ENCODE measurements at places on chromosomes 1 and 21.

DNA sequence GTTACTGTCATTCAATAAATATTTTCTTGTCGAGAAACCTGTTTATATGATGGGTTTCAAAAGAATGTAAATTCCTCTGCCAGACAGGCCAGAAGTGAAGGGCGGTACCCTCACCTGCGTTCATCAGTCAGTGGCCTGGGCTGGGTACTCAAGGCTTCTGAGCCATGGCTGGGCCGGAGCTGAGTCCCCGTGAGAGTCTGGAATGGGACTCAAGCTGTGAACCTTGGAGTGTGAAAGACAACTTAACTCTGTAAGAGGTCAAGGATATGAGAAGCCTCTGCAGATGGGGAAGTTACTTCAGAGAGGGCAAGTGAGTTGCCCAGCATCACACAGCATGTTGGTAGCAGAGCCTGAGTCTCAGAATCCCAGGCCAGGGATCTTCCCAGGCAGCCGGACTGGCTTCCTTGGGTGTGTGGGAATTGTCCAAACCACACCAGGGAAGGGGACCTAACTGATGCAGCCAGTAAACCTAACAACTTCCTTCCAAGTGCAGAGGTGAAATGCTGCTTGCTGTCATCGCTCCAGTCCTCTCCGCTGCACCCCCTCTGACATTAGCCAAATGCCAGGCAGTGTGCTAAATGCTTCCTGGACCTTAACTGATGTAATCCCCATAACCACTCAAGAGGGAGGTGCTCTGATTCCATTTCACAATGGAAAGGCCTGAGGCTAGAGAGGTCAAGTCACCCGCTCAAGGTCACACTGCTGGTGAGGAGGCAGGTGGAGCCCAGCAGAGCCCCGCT, 4.8 kb downstream of the DISP3 start:
- no peak for DNase-seq

GRCh38 chr1:18651713-18652112, 21.1 kb downstream of the PAX7 start:
- no peak for DNase-seq

DNA sequence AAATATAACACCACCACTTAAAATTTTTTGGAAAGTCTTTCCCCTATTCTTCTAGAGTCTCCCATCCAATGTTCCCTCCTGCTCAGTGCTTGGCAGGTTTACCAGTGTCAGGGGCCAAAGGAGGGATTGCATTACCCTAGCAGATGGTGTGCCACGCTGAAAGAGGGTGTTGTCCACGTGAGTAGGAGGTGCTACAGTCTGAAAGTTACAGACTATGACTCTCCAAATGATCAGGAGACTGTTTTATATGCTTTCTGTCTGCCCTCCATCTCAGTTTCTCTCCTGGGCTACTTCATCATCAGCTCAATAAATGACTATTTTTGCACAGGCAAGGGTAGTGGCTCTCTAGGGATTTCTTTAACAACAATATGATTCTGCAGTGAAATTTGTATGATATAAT, 31.3 kb upstream of the ANGPTL7 start:
- DNase-seq = no peak

GRCh38 chr1:115496904-115497527, 144.8 kb upstream of the VANGL1 start:
- no peak for DNase-seq

DNA sequence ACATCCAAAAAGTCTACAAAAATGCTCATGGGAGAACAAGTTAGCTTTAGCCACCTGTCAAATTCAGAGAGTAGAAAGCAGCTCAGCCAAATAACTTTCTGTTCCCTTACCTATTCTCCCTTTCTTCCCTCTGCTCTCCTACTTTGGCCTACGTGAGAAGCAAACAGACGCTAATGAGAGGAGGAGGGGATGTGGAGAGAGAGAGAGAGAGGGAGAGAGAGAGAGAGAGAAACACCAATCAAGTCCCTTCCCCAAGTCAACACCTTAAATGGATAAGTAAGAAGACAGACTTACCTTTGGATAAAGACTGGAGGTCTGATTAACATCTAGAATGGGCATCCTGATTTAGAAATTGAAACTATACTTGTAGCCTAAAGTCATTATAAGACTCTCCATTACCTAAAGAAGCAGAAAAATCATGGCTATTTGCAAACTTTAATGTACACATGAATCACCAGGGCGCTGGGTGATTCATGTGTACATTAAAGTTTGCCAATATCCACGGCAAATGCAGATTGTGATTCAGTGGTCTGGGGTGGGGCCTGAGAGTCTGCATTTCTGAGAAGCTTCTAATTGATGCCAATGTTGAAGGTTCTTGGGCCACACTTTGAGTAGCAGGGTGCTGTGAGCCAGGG, 13.1 kb upstream of the DUSP12 start:
- DNase-seq = no peak

- no peak for DNase-seq
These were observed 17.4 kb upstream of the RNF223 start for GRCh38 chr1:1091344-1092148.

DNA sequence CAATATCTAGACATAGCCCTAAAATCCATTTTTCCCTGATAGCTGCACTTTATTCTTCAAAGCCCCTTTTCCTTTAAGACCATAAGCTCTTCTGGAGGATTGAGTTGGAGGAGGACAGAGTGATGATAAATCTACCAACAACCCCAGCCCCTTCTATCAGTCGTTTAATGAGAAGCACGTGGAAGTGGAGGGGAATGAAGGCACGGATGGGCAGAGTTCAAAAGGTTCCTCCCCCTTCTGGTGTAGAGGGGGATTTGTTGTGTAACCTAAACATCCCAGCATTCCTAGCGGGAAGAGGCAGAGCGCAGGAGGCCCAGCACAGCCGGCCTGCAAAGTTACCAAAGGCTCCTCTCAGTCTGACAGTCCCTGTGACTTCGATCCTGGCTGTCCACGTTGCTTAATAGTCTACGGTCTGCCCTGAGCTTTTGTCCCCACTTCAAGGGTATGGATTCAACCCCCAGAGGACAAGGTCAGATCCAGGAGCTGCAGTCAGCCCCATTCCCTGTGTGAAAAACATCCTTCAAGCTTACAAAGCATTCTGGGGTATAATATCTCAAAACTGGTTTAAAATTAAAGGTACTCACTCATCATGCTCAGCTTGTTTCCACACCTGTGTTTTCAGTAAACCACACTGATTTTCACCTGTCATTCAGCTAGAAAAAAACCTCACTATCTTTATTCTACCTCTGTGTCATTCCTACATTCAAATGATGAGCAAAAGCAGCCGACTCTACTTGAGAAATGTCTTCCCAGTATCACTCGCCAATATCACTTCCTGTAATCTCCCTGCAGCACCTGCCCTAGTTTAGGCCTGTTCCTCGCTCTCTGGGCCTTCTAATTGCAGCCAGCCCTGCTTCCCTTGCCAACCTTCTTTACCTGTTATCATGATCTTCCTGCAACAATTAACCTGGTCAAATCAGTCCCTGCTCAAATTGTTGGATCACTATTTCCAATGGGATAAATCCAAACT, 117.9 kb downstream of the PLPP3 start:
- DNase-seq = no peak

GRCh38 chr1:66332548-66332901, 201.4 kb upstream of the SGIP1 start:
- DNase-seq = no peak

- no peak for DNase-seq
These were observed 92.6 kb downstream of the ZNF281 start for GRCh38 chr1:200317236-200317635.

DNA sequence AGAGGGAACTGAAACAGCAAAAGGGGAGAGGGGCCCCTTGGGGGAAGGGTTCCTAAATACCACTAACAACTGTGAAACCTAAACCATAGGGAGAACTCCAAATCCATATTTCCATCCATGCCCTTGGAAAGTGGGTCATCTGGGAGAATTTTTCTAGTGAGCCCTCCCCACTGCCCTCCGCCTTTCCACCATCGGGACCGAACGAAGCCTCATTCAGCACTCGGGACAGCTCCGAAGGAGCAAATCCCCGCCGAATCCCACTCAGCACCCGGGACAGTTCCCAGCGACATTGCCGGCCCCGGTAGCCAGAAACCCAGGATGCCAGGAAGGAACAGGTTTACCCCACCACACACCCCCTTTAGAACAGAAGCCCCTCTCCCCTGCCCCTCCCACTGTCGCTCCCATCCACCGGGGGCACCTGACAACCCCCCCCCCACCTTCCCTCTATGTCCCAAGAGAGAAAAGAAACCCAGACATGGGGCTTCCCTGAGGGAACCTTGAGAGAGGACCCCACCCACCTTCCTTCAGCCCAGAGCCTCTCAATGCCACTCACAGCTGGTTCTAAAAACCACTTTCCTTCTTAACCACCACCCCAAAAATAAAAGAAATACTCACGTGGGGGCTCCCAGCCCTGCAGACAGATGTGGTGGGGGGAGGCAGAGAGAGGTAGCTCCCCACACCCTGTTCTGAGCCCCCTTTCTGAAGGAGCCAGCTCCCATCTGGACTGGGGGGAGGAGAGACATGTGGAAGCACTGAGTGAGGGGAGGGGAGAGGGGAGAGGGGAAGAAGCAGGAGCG, 4.5 kb downstream of the DLGAP3 start:
- no peak for DNase-seq

GRCh38 chr1:116334868-116335635, 38.0 kb upstream of the ATP1A1 start:
- no peak for DNase-seq

DNA sequence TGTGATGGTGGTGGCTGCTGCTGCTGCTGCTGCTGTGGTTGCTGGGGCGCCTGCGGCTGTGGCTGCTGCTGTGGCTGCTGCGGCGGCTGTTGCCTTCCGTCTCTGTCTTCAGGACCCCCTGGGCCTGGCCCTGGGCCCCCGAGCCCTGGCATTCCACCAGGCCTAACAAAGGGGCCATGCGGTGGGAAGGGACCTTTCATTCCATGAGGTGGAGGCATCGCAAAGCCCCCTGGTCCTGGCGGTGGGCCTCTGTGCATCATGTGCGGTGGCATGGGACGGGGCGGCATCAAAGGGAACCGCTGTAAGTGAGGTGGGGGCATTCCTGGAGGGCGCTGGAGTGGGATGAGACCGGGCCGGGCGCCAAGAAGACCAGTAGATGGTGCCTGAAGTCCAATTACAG, 12.4 kb downstream of the SOD1 start:
- DNase-seq = no peak

GRCh38 chr1:15797614-15798390, 9.6 kb downstream of the UQCRHL start:
- DNase-seq = no peak

DNA sequence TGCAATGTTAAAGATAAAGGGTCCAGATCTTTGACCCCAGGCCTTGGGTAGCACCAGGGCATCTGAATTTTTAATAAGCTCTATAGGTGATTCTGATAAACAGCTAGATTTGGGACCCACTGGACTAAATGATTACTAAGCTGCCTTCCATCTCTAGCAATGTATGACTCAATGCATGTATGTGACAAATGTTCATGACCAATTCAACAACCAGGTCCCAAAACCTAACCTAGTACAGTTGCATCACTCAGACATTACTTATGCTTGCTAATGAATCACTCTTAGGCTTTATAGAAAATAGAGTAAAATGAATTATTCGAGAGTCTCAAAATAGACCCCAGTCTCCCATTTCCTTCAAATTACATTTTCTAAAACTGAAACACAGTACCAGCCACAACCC, 35.5 kb downstream of the RCAN1 start:
- no peak for DNase-seq

- no peak for DNase-seq
These were observed 16.9 kb downstream of the MTARC1 start for GRCh38 chr1:220803401-220804201.

DNA sequence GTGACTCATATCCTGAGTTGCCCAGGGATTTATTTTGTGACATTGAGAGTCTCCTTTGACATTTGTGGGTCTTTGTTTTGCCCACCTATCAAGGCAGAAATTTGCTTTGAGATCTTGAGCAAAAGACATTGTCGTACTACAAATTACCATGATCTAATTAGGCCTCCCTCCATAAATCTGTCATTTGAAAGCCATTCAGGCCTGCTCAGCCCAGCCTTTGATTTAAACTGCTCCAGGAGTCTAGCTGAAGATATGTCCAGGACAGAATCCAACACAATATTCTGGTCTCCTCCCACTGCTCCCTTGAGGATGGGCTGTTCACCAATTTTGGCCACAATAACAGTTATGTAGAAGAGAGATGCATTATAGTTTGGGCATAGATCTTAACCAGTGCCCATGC, 86.7 kb downstream of the PROX1 start:
- no peak for DNase-seq

DNA sequence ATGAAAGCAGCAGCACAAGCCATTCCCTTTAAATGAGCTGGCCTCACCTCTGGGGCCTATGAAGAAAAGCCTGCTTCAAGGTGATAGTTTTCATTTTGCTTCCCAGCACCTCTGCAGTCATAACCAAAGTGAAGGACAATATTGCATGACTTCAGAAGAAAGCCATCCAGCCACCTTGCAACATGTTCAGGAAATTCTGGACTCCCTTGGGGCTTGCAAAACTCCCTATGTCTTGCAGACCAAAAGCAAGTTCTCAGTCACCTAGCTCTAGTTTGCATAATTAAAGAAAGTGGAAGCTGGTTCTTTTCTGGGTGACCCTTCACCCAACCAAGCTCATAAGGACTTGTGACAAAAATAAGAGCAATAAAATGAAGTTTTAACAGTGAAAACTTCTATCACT, 87.6 kb downstream of the GFI1 start:
- no peak for DNase-seq

- no peak for DNase-seq
These were observed 31.2 kb downstream of the PIK3C2B start for GRCh38 chr1:204463125-204464060.

DNA sequence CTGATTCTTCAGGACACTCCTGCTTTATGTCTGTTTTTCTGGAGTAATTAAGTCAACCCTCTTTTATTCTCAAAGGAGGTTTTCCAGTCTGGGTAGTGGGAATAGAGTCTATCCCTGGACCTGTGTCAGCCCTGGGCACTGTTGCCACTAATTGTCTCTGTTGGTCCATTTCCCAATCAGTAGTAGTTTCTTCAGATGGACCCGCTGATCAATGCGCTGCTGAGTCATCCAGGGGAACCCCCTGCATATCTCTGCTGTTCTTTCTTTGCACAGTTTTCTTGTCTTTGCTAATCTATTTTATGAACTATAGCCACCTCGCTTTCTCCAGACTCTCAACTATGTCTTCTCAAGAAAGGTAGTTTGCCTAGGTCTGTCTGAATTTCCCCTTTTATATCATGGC, 82.5 kb downstream of the TNNI3K start:
- no peak for DNase-seq

DNA sequence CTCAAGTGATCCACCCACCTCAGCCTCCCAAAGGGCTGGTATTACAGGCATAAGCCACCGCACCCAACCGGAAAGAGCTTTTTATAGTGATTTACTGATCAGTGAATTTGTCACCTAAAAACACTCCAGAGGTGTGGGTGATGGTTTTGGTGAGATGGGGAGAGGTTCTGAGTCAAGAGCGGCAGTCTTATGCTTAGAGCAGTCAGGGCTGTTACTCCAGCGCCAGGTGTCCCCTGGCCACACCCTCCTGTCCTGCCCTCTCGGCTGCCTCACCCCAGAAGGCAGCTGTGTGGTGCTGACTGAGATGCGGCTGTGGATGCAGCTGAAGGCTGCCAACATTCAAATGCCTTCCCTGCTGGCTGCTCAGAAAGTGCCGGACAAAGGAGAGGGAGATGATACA, 94.5 kb upstream of the LPGAT1 start:
- DNase-seq = no peak
